ENCODE measurements at places on chromosomes 4 and X.

DNA sequence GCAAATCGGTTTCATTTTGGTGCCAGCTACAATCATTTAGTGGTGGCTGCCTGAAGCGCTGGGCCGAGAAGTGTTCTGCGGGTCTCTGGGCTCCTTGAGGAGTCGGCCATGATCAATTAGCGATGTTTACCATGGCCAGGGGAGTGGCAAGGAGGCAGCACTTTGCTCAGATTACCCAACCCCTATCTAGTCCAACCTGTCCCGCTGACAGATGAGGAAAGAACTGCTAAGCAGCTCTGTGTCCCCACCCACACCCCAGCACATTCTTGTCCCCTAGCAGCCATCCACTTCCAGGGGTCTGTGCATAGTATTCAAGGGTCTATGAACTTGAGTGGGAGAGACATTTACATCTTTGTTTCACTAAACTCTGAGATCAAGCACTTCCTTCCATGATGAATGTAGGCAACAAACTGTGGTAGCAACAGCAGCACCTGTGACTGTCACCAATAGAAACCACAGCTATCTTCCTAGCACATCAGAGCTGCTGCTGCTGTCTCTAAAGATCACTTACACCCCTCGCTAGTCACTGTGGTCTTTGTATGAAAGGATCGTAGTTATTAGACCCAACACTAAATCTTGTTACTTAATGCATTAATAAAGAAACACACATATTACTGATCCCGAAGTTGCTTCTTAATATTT, 331.6 kb downstream of the BCOR start:
- DNase-seq, result no peak

GRCh38 chrX:12138361-12139313, at the start of gene FRMPD4:
TSS of gene FRMPD4 (plus strand) at chrX:12138473. CDS start at chrX:12138972, 499 bp downstream.
- no peak for DNase-seq

DNA sequence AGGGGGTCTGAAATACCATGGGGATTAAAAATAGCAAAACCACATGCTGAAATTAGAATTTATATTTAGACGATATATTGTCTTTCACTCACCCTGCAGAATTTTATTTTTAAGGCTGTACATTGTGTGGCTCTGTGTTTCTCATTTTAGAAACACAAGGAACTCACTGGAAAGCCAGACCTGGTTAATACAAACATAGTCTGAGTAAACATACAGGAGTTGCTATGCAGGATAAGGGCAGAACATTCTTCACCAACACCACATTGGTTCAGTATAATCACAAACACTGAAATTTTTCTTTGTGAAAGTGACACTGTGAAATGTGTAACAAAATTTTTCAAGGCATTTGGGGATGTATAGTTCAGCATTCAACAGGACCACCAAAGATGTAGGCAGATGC, 115.5 kb downstream of the ARX start:
- DNase-seq, result no peak

DNA sequence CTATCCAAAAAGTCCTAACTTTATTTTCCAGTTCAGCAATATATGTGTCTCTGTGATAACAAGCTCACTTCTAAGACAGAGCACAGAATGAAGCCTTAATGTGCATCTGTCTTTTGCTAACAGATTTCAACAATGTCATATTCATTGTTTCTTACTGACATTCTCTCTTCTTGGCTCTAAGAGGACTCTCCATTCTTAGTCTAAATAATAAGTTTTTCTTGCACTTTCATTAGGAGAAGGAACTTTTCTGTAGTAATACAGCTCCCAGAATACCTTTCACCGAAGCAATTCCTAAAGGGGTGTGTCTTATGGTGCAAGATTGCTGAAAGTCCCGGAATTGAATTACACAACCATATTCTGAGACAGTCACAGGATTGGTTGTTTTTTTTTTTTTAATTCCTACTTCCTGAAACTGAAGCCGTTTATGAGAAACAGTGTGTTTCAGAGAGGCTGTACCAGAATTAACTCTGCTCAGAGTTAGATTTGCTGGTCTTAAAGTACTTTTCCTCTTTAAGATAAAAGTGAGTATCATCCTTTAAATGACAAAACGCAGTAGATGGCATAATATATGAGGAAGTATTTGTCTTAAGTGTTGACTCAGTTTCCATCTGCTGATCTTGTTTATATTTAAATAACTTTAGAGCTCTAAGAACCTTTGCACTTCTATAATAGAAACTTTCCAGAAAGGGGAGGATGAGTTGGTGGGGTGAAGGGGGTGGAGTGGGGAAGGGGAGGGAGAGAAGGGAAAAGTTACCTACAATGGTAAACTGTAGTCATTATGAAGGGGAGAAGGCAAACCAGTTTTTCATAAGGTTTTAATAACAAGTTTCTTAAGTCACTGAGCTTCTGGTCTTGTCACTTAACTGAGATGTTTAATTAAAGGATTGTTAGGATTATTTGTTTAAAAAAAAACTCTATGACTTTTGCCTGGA, at the start of gene ALPK1:
TSS of gene ALPK1 (plus strand) at position 421 of the 932 bp plus-strand sequence.
- no peak for DNase-seq

GRCh38 chr4:20456407-20456806, 204.7 kb downstream of the SLIT2 start:
- no peak for DNase-seq

DNA sequence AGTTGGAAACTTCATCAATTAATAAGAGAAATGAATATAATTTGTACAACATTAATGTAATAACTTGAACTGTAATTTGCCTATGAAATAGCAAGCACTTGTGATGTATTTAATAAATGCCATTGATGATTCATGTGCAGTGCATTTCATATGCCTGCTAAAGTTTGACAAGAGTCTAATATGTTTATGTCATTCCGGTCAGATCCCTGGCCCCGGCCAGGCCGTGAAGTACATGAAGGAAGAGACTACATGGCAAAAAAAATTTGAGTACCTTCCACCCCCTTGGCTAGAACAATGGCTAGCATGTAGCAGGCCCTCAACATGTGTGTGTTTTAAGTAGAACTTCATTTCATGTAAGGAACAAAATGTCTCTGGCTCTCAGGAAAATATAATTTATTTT, 161.3 kb downstream of the ATP10D start:
- no peak for DNase-seq

GRCh38 chr4:140790765-140791164, 34.6 kb upstream of the TBC1D9 start:
- DNase-seq, result no peak

- DNase-seq, result no peak
Observed at GRCh38 chr4:106803083-106803482, 233.0 kb downstream of the DKK2 start.

DNA sequence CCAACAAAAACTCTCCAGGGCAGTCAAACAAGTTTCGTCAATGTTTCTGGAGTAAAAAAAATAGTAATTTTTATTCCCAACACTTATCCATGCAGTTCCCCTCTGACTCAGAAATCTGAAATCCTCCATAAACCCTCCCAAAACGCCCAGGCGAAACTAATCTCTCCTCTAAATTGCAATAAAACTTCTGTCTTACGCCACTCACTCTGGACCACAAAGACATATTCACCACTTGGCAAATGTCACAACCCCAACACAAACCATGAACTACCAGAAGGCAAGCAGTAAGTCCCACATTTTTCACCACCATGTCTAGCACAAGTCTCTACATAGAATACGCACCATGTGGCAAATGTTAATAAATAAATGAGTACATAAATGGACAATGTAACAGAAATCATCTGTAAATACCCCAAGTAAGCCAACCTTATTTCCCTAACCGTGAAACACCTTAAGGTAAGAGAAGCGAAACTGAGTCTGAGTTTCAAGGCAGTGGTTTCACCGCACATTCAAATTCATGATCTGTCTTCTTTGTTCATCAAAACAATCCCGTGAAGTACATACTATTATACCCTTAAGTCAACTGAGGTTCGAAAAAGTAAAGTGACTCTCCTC, 1.6 kb downstream of the PAPSS1 start:
- DNase-seq, result no peak

DNA sequence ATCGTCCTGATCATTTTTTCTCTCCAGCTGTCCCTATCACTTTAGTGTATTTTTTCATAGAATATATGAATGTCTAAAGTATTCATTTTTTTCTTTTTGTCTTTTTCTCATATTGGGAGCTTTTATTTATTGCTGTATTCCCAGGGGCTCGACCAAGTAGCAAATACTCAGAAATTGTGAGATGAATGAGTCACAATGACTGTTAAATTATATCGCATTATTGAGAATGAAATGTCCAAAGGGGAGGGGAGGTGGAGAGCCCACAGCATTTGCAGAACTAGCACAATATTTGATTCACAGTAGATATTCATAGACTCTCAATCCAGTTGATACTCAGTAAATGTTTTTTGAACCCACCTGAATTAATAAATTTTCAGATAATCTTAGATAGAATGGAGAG, 543.6 kb upstream of the FAM241A start:
- DNase-seq, result no peak

GRCh38 chr4:185734214-185734613, 77.8 kb downstream of the SORBS2 start:
- DNase-seq, result no peak

DNA sequence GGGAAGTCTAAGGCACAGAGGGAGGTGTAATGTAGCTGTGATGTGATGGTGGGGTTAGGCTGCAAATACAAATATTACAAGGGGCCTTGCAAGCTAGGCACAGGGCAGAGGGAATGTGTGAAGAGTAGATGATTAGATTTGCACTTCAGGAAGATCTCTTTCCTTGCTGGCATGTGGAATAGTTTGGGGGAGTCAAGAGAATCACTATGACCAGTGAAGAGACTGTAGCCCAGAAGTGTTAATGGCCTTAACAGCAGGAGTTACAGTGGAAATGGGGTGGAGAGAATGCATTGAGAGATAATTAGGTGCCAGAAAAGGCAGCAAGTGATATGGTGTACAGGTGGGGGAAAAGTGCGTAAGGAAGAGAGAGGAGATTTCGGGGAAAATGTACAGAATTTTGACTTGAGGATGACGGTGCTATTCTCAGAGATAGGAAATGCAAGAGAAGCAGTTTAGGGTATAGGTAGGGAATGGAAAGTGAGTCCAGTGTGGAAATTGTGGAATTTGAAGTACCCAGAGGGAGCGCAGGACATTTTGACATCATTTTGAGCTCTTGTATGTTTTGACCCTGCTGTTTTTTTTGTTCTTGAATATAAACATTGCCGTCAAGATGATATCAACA, 10.2 kb upstream of the TAPT1 start:
- DNase-seq, result no peak

DNA sequence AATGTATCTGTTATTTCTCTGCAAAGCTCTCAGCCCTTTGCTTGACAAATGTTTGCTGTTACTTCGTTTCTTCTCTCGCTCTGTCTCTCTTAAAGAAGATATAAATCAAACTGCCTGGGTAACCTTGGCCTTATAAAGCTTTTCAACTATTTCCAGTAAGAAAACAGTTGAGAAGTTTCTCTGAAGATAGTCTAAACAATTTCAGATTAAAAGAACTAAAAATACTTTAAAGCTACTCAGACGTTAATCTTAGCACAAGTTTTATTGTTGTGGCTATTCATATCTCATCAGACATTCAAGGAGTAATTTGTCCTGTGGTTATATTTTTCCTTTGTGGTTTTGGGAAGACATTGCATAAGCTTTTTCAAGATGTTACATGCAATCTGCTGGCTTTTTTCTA, 22.6 kb downstream of the HOPX start:
- DNase-seq, result no peak

- DNase-seq, result no peak
Observed at GRCh38 chrX:8760021-8760420, 28.1 kb upstream of the ANOS1 start.

- DNase-seq, result no peak
Observed at GRCh38 chr4:96497621-96498020, 657.7 kb downstream of the PDHA2 start.

GRCh38 chrX:105495376-105495775, 274.9 kb upstream of the TEX13A start:
- no peak for DNase-seq

DNA sequence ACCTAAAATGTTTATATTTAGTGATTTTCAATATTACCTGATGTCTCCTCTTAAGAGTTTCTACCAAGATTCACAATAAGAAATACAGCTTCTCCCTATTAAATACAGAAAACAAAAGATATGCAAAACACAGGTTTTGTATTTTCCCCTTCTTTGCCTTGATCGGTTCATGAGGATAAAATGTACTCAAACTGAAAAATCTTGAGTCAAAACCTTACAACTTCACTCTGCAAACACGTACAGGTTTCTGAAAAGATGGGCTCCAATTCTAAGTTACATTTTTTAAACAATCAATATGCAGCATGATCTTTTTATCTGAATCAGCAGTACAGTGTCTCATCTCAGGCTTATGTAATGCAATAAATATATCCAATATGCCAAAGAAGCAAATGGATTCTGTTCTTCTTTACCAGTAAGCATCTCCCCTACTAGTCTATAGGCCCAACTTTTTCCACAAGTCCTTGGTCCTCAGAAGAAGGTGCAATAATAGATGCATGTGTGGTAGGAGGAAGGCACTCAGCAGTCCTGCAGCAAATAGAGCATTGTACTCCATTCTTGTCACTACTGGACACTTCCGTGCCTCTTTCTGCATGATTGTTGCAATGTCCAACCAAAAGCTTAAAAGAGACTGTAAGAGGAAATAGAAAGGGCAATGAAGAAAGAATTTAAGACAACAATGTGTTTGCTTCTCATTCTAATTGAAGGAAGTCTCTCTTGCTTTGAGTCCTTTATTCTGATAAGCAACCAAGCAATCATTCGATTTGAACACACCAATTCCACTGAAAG, 3.2 kb downstream of the MAPK10 start:
- DNase-seq, result no peak

DNA sequence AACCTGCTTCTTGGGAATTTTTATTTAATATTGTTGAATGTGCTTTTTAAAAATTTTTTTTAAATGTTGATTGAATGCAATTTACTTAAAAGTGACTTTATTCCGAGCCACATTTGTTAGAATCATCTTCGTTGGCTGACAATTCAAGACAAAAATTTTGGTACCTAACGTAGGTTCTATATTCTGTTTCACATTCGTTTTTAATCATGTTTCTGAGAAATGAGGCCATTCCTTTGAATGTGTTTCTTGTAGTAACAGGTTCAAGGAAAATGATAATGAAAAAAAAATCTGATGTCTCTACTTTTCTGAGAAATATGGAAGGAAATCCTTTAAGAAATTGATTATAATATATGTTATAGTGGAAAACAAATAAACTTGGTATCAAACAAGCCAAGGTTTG, 92.3 kb upstream of the DCLK2 start:
- DNase-seq, result no peak

GRCh38 chr4:139528377-139529005, 27.5 kb downstream of the SETD7 start:
- no peak for DNase-seq

- no peak for DNase-seq
Observed at GRCh38 chr4:125131891-125132680, 182.7 kb upstream of the FAT4 start.

Data from NCI-H2081 treated with DMSO at 0.1 percent for 48 hours (cell line).